ENCODE measurements at places on chromosomes 11 and 22.

GRCh38 chr11:115869780-115870431 lies 365.7 kb upstream of the CADM1 start:
- DNase-seq, result peak; percentile 68

DNA sequence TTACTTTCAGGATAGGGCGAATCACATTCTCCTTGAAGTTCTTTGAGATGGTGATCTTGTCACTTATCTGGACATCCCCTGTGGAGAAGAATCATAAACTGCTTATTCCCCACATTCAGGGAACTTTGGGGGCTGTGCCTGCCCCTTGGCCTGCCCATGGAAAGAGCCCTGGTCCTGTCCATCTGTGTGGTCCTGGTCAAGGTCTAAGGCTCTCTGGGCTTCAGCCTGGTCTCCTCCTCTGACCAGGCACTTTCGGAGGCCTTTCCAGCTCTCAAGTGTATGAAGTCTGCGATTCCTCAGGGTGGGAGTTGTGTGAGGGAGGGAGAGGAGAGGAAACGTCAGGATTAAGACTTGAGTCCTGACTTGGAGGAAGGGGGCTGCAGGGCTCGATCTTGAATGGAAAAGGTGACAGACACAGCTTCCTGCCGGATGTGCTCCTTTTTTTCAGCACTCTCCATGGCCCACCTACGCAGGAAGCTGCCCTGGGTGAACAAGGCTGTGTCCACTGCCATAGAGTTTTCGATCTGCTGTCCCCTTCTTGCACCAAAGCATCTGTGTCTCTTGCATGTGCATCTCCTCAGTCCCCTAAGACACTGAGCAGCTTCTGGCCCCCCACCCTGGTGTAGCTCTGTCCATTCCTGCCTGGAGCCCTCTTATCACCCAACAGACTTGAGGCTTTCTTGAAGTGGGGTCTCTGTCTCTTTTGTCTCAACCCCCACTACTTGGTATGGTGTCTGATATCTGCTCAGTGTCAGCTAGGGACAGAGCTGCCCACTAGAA lies 50.8 kb upstream of the PHOX2A start:
- DNase-seq, result no peak

GRCh38 chr11:130616573-130616972 lies 168.1 kb downstream of the ADAMTS15 start:
- peak; percentile 63 for DNase-seq

- DNase-seq, result peak; percentile 59
These were observed 50.5 kb downstream of the CLTCL1 start for GRCh38 chr22:19240813-19241592.

DNA sequence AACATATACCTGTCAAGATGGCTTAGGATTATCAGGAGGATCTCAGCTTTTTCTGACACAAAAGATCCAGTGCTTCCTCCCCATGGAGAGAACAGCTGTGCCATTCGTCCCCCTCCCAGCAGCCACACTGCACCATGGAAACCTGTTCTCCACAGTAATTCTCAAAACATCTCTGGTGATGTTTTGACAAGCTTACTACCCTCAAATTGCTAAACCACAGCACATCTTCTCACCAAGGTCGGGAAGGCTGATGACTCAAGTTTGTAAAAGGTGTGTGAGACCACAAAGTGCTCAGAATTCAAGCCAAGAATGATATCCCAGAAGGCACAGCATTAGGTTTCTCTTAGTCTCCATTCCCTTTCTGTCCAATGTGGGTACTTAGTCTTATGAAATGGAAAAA lies 3.9 kb upstream of the RAB38 start:
- no peak for DNase-seq

- peak; percentile 64 for DNase-seq
These were observed 3.9 kb downstream of the FDX1 start for GRCh38 chr11:110433393-110434333.

Measured in inflammatory macrophage (primary cell).